ENCODE measurements at places on chromosomes 3 and 15.

- no peak for DNase-seq
Observed at GRCh38 chr15:92724144-92724543, 68.6 kb upstream of the FAM174B start.

GRCh38 chr15:48541341-48542278, 103.9 kb downstream of the FBN1 start:
- no peak for DNase-seq

GRCh38 chr15:32952901-32953532, 235.2 kb downstream of the GREM1 start:
- DNase-seq, result no peak

DNA sequence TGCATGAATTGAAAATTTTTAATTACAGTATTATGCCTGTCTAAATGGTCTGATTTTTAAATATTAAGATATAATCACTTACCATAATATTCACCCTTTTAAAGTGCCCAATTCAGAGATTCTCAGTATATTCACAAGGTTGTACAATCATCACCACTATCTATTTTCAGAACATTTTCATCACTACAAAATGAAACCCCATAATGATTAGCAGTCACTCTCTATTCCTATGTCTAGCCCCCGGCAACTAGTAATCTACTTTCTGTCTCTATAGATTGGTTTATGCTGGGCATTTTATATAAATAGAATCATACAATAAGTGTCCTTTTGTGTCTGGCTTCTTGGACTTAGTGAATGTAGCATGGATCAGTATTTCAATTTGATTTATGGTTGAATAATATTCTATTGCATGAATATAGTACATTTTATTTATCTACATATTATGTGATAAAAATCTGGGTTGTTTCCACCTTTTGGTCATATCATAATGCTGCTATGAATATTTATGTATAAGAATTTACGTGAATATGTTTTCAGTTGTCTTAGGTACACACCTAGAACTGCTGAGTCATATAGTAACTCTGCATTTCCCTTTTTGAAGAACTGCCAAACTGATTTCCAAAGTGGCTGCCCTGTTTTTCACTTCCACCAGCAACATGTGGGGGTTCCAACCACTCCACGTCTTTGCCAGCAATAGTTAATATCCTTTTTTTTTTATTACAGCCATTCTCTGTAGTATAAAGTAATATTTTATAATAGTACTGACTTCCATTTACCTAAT, 485.7 kb upstream of the ZNF385D start:
- no peak for DNase-seq

DNA sequence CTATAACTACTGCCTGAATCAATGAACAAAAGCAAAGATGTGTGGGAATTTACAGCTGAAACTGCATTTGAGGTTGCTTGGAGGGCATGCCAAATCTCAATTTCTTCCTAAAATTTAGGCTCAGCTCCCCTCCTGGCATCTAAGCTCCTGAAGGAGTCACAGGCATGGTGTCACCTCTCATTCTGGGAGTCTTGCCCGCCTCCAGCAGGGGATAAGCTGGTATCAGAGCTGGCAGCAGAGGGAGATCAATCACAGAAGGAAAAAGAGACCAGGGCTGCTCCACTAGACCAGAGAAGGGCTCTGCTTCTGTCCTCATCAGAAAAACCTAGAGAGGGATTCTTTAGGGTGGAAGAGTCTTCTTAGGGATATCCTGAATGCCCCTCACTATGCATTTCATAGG, 150.4 kb upstream of the SLC6A11 start:
- no peak for DNase-seq

DNA sequence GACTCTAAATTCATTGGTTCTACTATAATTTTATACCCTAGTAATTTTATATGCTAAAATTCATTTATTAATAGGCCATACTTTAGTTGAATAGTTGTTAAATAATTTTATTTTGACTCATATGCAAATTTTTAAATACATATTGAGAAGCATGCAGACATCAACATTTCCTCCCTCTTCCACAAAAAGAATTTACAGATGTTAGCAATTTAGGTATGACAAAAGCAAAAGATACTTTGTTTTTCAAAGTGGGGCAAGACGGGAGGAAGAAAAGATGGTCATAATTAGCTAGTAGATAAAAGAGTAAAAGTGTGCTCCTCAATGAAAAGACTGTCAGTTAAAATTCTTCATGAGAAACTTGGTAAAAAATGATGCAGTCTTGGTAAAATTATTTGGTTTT, 148.9 kb upstream of the TSPAN3 start:
- no peak for DNase-seq

DNA sequence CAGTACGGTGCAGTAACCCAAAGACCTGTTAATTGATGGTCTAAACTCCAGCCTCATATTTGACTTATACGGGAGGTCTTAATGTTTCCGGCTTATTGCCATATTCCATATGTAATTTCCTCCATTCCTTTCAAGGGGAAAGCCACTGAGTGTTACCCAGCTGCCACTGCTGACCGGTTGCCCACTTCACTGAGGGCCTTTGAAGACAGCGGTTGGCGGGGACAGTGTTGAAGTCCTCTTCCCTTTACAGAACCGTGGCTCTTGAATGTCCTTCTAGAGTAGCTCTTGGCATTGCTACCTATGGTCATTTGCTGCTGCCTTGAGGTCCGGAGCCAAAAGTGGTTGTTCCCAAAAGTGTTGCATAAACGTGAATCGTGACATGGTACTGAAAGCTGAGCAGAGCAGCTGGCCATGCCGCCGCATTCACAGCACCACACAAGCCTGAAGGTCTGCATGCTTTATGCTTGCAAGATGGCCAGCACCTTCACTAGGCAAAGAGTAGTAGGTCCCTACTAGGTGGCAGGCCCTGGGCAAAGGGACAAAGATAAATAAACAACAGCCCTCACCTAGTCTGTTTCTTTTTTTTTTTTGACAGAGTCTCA, 51.7 kb upstream of the CTDSPL start:
- DNase-seq, result no peak

DNA sequence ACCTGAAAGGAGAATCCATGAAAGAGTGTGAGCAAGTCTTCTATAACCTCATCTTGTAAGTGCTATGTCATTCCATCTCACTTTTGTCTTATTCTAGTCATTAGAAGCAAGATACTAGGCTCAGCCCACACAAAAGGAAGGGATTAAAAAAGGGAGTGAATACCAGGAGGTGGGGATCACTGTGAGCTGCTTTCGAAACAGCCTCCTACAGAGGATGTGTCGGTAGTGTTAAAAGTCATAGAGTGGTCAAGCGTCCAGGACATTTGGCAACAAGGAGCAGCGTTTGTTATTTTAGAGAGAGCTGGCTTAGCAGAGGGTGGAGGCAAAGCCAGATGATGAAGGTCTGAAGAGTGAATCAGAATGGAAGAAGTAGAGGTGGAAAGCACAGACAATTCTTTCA, 11.7 kb upstream of the ZNF148 start:
- no peak for DNase-seq

GRCh38 chr15:90685591-90686434, 31.3 kb upstream of the BLM start:
- no peak for DNase-seq

DNA sequence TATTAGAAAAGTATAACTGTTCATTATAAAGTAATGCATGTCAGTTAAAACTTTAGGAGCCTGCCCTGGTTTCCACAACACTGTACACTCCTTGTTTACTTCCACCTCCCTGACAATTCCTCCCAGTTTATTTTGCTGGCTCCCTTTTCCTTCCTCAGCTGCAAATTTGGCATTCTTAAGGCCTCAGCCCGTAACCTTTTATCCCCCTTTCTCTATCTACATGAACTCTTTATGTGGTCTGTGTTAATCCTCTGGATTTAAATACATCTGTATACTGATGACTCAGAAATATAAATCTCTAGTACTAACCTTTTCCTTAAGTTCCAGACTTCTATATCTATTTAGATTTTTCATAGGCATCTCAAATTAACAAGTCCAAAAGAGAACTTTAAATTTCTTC, 143.6 kb downstream of the OTOL1 start:
- DNase-seq, result no peak

- peak; percentile 37 for DNase-seq
Observed at GRCh38 chr15:40857601-40858341, 13.9 kb downstream of the SPINT1 start.

- DNase-seq, result no peak
Observed at GRCh38 chr15:74176262-74177214, 3.0 kb downstream of the ISLR start.

DNA sequence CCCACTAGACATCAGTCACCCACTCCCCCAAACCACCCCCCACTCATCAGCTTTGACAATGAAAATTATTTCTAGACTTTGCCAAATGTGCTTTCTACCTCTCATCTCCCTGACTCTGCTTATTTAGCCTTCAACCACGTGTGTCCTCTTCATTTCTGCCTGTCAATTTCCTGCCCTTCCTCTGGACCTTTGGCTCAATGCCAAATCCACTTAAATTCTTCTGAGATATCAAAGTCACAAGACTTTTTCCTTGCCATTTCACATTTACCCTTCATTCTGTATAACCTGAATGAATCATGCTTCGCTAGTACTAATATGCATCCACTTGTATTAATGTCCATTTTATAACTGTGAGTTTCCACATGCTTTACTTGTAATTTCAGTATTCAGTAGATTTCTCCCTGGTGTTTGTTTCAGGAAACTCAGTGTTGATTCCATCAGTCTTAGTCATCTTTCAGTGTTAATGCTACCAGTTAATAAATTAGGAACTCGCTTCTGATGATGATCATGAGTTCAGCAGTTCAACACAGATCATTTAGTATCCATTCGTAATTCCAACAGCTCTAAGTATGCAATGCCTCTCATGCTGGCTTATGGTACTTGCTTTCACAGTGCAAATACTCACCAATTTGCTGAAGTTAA, 128.2 kb upstream of the OSTN start:
- DNase-seq, result no peak

- peak; percentile 79 for DNase-seq
Observed at GRCh38 chr15:81480645-81481053, 106.6 kb upstream of the TMC3 start.

DNA sequence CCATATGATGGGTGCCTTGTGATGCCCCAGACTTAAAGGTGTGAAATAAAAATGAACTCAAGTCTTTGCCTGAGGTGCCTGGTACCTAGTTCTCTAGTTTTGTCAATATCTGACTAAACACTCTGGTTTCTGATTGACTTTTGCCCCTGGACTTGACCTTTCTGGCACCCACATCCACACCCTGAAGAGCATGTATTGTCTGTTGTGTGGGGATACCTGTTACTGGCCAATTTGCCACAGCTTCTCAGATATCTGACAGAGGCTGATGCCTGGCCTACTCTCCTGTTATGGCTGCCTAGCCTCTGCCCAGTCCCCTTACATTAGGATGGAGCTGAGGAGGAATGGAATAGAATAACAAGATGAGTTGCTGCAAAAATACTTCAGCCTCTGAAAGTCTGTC, 3.6 kb downstream of the ZBTB38 start:
- DNase-seq, result no peak

GRCh38 chr3:188854772-188855149, 317.0 kb upstream of the TPRG1 start:
- no peak for DNase-seq

DNA sequence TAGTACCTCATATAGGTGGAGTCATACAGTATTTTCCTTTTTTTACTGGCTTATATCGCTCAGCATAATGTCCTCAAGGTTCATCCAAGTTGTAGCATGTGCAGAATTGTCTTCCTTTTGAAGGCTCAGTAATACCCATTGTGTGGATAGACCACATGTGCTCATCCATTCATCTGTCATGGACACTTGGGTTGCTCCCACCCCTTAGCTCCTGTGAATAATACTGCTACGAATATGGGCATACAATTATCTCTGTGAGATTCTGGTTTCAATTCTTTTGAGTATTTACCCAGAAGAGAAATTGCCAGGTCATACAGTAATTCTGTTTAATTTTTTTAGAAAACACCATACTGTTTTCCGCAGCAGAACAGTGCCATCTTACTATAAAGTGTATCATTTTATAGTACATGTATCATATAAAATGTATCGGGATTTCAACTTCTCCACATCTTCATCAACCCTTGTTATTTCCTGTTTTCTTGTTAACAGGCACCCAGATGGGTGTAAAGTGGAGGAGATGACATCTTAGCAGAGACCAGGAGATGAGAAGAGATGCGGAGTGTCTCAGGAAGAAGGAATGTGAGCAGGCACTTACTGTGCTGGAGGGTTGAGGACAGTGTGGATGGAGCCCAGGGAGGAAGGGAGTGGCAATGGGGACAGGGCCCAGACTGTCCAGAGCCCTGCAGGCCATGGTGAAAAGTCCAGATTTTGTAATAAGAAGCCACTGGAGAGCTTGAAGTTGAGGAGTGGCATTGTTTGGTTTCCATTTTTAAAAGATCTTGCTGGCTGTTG, 27.0 kb upstream of the PRR23E start:
- DNase-seq, result no peak

DNA sequence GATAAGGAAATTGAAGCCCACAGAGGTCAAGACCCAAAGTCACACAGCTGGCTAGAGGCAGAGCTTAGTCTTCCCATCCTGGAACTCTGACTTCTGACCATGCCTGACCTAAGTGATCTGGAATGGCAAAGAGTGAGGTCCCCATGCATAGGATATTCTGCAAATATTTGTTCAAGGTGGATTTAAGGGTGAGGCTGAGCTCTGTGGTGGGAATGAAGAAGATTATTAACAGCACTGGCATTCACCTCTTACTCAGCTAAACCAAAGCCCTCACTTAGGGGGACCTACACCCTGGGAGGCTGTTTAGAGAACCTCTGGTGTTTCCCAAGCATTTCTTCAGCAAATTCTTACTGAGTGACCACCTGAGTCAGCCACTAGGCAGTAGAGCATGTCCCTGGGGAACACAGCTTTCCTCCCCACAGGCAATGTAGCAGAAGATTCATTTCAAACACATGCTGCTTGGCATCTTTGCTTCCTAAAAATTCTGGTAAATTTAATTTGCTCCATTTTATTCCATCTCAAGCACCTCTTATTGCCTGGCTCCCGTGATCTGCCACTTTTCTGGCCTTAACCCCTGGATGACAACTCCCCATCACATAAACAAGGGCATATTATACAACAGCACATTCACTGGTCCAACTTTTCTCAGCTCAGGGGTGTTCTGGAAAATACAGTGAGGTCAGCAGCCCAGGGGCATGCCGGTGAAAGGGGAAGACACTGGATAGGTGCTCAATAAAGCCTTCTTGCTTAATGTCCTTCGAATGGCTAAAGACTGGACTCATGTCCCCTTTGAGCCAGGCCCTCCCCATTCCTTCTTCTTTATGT, 176.0 kb downstream of the ABHD5 start:
- no peak for DNase-seq

DNA sequence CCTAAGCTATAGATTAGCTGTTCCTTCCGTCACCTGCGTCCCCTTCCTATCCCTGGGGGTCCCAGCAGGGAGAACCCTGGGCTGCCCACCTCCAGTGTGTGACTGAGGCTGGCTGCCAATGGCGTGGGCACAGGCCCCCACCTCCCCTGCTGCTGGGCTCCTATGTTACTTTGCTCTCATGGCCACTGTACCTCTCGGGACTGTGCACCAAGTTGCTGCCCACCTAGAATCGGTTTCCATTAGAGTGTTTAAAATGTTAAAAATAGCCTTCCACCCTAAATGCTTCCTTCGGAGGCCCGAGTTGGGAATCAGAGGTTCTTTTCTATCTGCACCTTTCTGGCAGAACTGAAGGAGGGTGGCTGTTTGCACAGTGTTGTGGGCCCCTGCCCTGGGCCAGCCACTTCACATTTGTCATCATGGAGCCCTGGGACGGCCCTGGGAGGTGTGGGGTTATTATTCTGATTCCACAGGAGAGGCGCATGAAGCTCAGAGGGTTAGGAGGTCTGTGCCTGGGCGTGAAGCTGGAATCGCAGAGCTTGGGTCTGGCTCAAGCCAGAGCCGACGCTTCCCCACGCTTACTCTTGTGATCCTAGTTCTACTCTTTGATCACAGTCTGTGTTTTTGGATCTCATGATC, 29.1 kb downstream of the IRAK2 start:
- no peak for DNase-seq

Data from midbrain (tissue), 1 donor.